ENCODE measurements at places on chromosomes 12 and 14.

DNA sequence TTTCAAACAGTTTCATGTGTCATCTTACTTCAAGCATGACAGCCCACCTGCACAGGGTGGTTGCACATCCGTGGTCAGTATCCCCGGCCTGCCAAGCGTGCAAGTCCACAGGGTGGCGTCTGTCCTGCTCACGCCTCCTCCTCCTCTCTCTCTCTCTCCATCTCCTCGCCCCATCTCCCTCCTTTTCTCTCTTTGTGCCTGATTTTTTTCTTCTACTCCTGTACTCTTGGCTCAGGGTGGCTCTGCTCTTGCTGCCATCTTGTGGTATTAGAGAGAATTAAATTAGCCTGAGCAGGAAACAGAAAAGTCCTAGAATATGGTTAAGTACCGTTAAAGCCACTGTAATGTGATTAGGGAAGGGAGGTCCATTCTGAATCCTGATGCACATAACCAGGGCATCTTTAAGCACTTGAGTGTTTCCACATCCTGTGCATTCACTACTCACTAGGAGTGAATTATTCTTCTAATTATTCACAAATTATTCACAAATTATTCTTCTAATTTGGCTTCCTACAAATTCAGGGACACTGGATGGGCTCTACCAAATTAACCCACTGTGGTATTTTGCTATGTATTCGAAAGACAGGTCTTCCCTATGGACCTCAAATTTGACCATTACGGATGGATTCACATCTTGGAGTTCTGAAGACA lies 25.5 kb upstream of the DTX1 start:
- DNase-seq, result no peak

DNA sequence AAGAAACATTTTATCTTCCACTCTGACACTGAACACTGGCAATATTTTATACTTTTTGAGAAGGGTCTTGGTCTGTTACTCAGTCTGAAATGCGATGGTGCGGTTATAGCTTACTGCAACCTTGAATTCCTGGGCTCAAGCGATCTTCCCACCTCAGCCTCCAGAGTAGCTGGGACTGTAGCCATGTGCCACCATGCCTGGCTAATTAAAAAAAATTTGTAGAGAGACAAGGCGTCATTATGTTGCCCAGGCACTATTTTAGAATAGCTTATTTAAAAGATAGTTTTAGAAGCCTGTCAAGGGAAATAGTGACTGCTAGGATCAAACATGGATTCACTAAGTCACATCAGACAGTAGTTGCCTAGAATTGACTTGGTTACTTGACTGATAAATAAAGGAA lies 5.9 kb downstream of the ERC1 start:
- no peak for DNase-seq

- DNase-seq, result no peak
Observed at GRCh38 chr12:130993759-130994670, 40.3 kb downstream of the ADGRD1 start.

GRCh38 chr12:131383291-131383690 lies 327.6 kb upstream of the SFSWAP start:
- DNase-seq, result no peak

GRCh38 chr12:84497819-84498218 lies 414.8 kb downstream of the SLC6A15 start:
- DNase-seq, result no peak

DNA sequence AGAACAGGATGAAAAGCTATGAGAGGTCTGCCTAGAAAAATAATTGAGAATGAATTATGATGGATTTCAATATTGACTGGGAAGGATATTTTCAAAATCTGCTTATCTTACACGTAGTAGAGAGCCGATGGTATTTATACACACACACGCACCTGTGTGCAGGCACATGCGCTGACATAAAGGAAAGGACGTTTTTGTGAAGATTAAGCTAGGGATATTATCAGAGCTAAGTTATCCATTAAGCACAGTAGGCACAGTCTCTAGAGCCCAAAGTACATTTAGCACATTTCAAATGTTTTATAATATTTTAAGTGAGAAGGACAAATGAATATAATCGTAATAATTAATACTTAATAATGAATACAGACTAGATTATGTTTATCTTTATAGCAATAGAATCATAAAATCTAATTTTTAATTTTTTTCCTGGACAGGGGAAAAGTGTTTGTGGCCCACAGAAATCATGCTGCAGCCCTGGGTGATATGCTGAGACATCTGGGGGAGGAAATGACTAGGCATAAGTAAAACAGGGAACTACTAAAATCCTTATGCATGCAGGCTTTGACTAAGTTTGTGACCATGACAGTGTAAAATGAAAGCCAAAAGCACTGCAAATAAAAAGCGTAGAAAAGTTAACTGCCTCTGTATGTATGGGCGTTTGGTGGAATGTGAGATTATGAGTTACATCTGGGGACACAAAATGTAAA lies 146.1 kb downstream of the KITLG start:
- DNase-seq, result no peak

GRCh38 chr12:83958997-83959396 lies 953.6 kb downstream of the SLC6A15 start:
- DNase-seq, result no peak

GRCh38 chr12:6536894-6537579 lies 2.7 kb downstream of the GAPDH start:
- DNase-seq, result no peak

GRCh38 chr14:51094282-51094821 lies 553 bp downstream of the TRIM9 start:
- DNase-seq, result no peak

GRCh38 chr14:65034021-65034420 lies 47.3 kb downstream of the FNTB start:
- DNase-seq, result no peak

DNA sequence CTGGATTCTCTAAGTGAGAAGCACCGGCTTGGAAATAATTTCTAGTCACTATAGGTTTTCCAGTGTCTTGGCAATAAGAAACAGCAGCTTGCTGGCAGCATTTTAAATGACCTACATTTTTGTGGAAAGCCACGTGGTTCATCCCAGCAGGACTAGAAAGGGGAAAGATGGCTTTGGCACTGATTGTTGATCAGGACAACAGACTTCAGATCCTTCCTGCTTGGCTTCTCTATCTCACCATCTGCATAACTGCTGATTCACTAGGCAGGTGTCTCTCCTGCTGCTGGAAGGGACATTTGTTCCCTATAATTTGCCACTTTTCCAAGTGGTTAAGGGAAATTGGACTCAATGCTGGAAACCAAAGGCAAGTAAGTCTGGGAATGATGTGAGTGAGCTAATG lies 131.0 kb downstream of the TTC8 start:
- no peak for DNase-seq

DNA sequence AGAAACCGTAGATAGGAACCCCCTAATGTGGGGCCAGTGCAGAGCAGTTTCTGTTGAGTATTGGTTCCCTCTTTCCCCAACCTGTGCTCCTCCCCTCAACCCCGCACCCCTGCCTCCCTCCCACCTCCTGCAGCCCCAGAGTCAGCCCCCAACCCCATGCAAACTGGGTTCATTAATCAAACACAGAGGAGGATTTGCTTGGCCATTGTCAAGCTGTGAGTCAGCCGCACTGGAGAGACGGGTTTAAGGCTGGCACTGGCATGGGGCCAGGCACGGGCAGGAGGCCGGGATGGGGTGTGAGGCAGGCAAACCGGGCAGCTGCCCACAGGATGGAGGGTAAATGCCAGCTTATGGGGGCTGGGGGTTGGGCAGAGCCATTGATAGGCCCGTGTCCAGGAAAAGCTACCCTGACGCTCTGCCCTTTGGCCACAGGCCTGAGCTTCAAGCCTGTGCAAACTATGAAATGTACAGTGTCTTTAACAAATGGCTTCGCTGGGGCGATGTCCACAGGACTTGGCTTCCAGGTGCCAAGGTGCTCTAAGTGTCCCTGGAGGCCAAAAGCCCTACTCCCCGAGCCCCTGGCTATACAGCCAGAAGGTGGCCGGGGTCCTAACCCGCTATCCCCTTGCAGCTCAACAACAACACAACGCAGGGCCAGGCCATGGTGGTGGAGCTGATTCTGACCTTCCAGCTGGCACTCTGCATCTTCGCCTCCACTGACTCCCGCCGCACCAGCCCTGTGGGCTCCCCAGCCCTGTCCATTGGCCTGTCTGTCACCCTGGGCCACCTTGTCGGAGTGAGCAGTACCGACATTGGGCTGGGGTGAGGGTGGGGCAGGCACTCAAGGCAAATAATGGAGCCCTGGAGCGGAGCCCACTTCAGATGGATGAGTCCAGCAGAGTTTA lies 1.4 kb downstream of the AQP5 start:
- DNase-seq, result no peak

GRCh38 chr12:81758421-81759189 lies 545 bp downstream of the PPFIA2 start:
- DNase-seq, result no peak

- no peak for DNase-seq
Observed at GRCh38 chr12:75702477-75703093, 191.2 kb upstream of the KRR1 start.

DNA sequence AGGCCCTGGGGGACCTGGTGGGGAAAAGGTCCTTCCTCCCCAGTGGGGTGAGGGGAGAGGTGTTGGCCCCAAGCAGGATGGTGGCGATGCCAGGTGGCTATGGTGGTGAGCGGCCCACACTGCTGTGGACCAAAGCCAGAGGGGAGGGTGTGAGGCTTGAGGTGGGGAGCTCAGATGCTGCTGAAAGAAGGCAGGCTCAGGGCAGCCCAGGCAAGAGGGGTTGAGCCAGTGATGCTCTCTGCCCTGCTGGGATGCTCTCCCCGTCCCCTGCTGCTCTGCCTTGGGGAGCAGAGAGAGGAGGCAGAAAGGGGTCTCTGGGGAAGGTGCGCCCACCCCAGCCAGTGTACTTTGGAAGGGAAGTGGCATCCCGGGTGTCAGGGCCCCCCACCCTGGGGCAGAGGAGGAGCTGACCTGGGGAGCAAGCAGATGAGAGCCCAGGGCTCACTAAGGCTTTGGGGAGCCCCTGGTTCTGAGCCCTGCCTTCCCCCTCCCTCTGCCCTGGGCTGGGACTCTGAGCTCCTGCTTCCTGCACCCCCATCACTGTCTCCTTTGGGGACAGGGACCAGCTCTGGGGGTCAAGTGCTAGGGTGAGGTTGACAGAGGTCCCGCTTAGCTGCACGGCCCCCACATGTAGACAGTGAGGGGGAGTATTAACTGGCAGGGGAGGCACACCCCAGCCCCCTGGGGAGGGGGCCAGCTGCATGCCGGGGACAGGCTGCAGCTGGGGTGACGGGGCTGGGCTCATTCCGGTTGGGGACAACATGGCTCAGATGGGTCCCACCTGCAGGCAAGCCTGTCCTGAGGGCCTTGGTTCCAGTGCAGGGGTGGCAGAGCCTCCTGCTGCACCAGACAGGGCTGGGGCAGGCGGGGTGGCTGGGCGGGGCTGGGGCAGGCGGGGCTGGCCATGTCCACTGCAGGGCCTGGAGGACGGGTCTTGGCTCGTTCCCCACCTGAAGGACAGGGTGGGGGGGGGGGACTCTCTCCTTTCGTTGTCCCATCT lies 124.4 kb downstream of the KIF26A start:
- DNase-seq, result no peak

DNA sequence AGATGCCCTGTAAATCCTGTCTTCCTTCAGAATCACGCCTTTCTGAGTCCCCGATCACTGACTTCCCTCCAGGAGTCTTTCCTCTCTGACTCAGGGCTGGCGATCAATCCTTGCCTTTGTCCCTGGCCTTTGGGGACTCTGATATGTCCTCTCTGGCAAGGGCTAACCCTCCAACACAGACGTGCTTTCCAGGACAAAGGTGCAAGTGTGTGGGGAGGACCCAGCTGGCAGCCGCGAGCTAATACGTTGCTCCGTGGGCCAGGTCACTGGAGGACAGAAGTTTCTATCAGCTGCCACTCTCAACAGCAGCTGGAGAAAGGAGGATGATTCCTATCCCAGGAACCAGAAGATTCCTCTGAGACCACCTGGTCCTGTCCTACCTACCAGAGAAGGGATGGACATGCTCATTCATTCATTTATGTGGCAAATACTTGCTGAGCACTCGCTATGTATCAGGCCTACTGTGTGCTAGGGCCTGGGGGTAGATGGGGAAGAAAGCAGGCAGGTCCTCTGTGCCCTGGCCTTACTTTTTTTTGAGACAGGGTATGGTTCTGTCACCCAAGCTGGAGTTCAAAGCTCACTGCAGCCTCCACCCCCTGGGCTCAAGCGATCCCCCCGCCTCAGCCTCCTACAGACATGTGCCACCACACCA lies 8.5 kb upstream of the SCARB1 start:
- no peak for DNase-seq

GRCh38 chr12:85823436-85824180 lies 12.6 kb downstream of the RASSF9 start:
- no peak for DNase-seq

DNA sequence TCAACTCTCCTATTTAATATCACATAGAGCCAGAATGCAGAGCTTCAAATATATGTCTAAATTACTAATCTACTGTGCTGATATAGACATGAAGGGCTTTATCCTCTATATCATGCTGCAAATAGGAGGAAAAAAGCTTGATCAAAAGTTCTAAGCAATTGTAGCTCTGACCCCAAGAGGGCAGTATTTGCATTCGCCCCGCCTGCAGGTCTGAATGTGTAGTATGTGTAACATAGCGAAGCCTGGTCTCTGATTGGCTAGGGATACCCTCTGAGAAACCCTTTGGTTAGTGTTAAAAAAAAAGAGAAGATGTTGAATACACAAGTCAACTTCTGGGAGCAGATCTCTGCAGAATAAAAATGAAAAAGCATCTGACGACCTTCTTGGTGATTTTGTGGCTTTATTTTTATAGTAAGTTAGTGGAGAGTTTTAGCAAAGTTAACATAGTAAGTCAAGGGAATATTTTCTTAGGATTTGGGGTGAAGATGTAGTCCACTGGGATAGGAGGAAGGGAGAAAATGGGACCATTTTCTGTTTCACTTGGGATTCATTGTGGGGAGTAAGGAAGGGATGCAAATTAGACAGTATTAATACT lies 151.6 kb upstream of the OR4E1 start:
- peak; percentile 41 for DNase-seq

DNA sequence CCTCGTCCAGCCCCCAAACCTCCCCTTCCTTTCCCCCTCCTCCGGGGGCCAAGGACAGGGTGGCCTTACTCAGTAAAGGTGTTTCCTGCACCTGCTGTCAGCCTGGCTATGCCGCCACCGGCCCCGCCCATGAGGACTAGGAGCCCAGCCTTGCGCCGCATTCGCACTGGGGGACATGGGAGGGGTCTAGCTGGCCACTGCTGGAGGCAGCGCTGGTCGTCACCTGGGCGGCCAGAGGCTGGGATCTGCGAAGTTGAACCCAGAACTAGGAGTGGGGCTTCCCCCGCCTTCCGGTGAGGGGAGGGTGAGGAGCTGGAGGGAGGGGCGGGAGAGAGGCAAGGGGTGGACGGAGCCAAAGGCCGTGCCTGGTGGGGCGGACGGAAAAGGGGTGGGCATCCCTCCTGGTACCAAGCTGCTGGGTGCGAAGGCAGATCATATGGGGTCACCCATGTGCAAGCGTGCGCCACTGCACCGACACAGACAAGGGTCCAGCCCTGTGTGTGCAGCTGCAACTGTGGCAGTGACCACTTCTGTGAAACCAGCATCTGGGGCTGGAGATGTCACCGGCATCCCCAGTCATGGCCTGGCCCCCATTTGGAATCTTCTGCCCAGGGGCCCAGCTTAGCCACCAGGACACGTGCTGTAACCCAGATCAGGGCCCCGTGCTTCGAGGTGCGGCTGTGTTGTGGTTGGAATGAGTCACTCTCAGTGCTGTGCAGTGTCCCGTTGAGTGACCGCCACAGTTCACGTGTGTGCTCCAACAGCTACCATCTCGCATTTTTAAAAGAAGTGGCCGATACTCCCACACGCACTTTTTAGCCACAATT lies 8.5 kb downstream of the AMN start:
- no peak for DNase-seq

- no peak for DNase-seq
Observed at GRCh38 chr14:81638656-81639280, 105.1 kb upstream of the SEL1L start.

Measured in CD4-positive, alpha-beta T cell treated with Interleukin-15 for 1 hour (primary cell).